ENCODE measurements at places on chromosomes 6 and 20. TPM values are rescaled to one million over a fixed set of nuclear protein-coding genes. Genes with fewer than 3 reads are reported as not detected.

DNA sequence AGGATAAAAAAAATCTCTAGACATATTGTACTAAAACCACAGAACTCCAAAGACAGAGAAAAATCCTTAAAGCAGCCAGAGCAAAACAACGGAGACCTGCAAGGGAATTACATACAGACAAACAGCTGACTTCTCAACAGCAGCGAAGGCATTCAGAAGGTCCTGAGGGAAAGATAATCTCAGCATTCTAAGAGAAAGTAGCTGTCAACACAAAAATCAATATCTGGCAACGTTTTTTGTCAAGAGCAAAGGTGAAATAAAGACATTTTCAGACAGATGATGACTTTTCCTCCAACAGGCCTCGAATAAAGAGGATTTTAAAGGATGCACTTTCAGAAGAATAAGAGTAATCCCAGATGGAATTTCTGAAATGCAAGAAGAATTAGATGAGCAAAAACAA is 6.1 kb upstream of the SCGN start:
- DNase-seq, result no peak

Gene BPIFA1
- total RNA-seq, result not detected

GRCh38 chr6:136860043-136860442 is 37.7 kb downstream of the PEX7 start:
- no peak for DNase-seq

DNA sequence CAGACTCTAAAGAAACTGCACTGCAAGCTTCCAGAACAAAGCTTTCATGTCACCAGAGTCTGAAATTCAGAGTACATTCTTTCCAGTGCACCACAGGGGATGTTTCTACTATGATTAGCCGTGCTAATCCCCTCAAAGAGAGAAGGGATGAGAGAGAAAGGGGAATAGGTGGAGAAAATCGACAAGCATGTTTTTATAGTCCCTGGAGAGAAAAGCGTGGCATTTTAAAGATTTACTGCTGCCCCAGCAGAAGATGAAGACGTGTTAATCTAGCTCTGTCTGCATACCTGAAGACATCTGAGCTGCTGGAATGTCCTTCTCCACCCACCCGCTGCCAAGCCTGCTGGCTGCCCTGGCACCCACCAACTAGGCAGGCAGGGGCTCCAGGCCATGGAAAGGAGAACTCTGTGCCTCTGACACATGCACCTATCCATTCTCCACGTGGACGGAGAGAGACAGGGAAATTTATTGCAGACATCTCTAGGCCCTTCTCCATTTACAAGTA is 4.1 kb downstream of the MYLK4 start:
- no peak for DNase-seq

- no peak for DNase-seq
Measured at GRCh38 chr6:93801101-93801847, 381.9 kb upstream of the EPHA7 start.

- DNase-seq, result no peak
Measured at GRCh38 chr20:8670893-8671215, 398.0 kb upstream of the PLCB4 start.

Gene TMEM244
- total RNA-seq, result 0.54 TPM

Gene DOK5
- total RNA-seq, result 1.4 TPM

GRCh38 chr6:101826269-101826668 is 432.8 kb downstream of the GRIK2 start:
- no peak for DNase-seq

DNA sequence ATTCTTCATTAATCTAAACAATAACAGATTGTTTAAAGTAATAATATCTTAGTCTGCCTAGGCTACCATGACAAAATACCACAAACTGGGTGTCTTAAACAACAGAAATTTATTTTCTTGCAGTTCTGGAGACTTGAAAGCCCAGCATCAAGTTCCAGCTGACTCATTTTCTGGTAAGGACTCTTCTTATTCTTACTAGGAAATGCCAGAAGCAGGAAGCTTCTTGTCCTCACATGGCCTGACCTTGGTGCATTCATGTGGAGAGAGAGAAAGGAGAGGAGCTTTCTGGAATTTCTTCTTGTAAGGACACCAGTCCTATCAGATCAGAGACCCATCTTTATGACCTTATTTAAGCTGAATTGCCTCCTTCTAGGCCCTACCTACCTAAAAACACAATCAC is 110.5 kb downstream of the ANKRD60 start:
- no peak for DNase-seq

Gene ESR1
- total RNA-seq, result 0.38 TPM

DNA sequence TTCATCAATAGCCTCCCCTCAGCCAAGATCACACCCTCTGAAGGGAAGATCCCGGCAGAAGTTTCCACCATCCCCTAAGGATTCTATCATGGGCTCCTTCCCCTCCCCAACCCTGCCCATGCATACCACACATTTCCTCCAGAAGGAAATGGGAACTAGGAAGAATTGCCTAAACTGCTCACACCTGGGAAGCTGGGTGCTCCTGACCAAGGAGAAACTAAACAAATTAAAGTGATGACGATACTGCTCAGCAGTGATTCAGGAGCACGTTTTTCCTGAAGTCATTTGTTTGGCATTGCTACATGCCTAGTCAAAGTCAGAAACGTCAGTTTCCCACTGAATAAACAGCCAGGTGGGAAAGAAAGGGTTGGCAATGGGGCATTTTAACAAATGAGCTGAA is 136.1 kb upstream of the CDYL start:
- no peak for DNase-seq

DNA sequence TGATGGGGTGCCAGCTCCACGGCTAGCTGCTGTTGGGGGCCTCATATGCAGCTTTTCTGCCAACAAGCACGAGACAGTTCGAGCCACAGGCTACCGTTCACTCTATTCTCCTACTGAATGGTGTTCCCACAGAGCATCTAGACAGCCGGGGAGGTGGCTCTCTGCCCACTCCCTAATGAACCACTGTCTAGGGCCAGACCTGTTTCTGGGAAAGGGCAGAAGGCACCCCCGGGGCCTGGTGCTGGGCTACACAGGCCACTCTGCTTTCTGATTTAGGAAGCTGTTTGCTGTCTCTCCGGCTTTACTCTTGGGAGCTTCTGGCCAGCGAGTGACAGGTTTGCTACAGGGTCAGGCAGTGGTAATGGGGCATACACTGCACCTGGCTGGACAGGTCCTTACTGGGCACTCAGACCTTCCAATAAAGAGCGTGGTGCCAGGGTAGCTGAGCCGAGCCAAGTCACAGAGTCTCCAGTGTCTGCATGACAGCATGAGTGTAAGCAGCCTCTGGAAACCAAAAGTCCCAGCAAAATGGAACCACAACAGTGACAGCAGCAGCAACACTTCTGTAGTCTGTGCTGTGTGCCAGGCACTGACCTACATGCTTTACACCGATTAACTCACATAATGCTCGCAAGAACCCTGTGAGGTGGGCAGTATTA is 8.4 kb downstream of the CCDC167 start:
- no peak for DNase-seq

Gene EFCAB8
- total RNA-seq, result 0.89 TPM

DNA sequence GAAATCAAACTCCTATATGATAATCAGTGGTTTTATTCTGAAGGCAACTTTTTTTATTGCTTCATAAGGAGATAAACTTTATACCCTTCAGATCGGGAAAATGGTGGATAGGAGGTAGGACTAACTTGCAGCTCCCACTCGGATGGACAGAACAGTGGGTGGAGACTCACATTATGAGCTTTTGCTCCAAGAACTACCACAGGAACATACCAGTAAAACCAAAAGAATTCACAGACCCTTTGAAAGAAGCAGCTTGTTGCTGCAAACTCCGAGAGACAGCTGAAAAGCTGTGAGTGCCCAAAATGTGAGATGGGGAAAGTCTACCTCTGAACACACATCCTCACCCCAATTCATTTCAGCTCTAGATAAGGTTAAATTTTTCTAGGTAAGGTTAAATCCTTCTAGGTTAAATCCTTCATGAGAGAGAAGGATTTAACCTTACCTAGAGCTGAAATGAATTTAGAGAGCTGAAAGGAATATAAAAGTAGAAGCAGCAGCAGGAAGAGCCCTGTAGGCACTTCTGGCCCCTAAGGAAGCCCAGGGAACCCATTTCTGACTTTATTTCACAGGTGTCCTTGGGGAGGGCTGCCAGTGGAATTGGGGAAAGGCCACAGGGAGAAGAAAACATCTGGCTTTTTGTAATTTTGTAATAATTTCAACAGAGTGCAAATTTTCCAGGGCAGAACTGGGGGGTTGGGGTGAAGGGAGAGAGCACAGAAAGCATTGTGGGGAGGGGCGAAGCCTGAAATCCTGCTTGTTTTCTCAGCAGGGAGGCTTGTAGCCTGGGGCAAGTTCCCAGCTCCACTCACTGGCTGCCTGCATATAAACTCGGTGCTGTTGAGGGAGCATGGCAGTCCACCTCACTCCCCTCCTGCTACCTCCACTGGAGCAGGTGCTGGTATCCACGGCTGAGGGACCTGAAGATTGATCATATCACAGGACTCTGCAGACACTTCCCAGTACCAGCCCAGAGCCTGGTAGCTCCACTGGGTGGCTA is 65.9 kb upstream of the HCRTR2 start:
- no peak for DNase-seq

- DNase-seq, result no peak
Measured at GRCh38 chr6:6742535-6742934, 154.0 kb downstream of the LY86 start.

- DNase-seq, result no peak
Measured at GRCh38 chr6:169239181-169239580, 14.5 kb downstream of the THBS2 start.

GRCh38 chr6:166413491-166413951 is 30.8 kb upstream of the MPC1 start:
- DNase-seq, result peak; percentile 52

DNA sequence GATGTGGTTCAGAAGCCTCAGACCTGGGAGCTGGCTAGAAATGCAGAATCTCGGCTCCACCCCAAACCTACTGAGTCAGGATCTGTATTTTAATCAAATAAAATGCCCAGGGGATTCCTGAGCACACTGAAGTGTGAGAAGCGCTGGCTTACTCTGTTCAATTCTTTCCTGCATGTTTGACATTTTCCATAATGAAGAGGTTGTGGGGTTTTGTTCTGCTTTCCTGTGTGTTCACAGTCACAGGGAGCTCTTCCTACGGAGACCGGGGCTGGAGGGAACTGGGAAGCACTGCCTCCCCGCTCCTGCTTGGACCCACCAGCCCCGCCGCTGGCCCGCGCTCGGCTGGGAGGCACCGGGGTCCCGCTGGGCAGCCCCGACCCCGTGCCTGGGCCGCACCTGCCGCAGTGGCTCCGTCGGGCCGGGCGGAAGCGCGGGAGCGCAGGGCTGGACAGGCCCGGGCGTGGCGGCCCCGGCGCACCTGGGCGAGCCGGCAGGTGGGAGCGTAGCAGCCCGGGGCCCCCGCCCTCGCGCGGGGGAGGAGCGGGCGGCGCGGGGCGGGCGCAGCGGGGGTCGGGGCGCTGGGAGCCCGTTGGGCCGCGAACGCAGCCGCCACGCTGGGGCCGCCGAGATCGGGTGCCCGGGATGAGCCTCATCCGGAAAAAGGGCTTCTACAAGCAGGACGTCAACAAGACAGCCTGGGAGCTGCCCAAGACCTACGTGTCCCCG is at the start of gene MAPK13:
Gene MAPK13 (plus strand): TSS at position 573 of the 726 bp plus-strand sequence. CDS start 70 bp downstream, at position 643.
- peak; percentile 63 for DNase-seq

DNA sequence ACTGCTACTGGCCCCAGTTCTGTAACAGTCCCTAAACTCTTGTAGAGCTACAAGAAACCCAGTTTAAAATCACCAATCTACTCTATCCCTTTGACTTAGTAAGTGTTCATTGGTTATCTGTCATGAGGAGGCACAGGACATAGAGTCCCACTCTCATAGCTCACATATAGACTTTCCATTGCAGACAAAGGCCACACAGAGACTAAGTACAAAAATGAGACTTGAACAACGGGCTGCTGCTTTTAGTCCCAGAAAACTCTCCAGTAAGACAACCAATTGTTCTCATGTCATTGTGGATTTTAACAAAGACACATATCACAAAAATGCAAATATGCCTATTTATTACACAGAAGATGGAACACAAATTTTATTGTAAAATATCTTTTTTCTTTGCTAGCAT is 197.4 kb downstream of the PTPRK start:
- no peak for DNase-seq

- DNase-seq, result no peak
Measured at GRCh38 chr20:20161611-20162010, 109.3 kb downstream of the CFAP61 start.

GRCh38 chr6:23620911-23621401 is 505.1 kb upstream of the NRSN1 start:
- no peak for DNase-seq

Gene RAET1G
- not detected for total RNA-seq

- DNase-seq, result no peak
Measured at GRCh38 chr6:30798494-30798893, 54.1 kb upstream of the IER3 start.

Gene TRIM10
- not detected for total RNA-seq

- DNase-seq, result no peak
Measured at GRCh38 chr6:98054453-98054852, 771.4 kb upstream of the MMS22L start.

Gene ARFGEF3
- total RNA-seq, result 1.8 TPM

DNA sequence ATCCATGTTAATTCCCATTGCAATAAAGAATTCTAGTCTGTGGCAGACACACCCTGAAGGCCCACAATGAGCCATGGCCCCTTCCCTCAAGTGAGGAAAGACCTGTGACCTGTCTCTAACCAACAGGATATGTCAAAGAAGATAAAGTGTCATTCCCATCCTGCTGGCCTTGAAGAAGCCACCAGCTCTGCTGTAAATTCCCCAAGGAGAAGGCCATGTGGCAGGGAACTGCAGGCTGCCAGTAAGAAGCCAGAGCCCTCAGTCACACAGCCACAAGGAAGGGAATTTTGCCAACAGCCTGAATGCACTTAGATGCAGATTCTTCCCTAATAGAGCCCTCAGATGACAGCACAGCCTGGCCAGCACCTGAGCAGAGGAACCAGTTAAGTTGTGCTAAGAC is 24.8 kb downstream of the VIP start:
- no peak for DNase-seq

DNA sequence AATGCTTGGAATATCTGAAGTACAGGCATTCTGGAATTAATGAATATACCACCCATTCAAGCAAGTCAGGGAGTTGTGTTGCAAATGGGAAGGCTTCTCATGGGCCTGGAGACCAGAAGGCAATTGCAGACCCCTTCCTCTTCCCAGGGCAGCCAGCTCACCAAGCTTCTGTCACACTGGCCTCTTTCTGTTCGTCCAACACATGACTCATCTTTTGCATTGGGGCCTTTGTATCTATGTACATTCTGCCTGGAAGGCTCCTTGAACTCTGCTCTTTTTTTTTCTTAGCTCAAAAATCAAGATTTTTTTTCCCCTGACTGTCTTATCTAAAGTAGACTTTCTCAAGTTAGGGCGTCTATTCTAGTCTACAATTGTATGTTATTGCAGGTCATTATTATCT is 132.9 kb upstream of the MYLIP start:
- no peak for DNase-seq

GRCh38 chr6:21826023-21826422 is 232.5 kb downstream of the SOX4 start:
- no peak for DNase-seq

Gene COL21A1
- total RNA-seq, result not detected

Gene HSD17B8
- total RNA-seq, result 42.0 TPM

- no peak for DNase-seq
Measured at GRCh38 chr20:47479506-47479905, 22.2 kb upstream of the NCOA3 start.

Data from activated CD8-positive, alpha-beta T cell treated with anti-CD3 and anti-CD28 coated beads for 36 hours (primary cell).